SJCRH30 (cell line): ENCODE measurements at places on chromosomes 7 and 10.

GRCh38 chr10:124306922-124307371 lies 111.8 kb downstream of the OAT start:
- no peak for DNase-seq
- no peak overlapping the region for H3K27ac ChIP-seq
- H3K27me3 ChIP-seq: no peaks in the 10 kb centered on the region
- no peaks in the 10 kb centered on the region for H3K4me1 ChIP-seq
- H3K36me3 ChIP-seq: no peaks in the 10 kb centered on the region

GRCh38 chr7:44196450-44196872 lies 4.3 kb upstream of the YKT6 start:
- no peaks in the 10 kb centered on the region for H3K36me3 ChIP-seq
- peaks cover 11% of the 10 kb centered on the region for H3K4me1 ChIP-seq
- H3K27ac ChIP-seq: no peak overlapping the region
- H3K27me3 ChIP-seq: no peaks in the 10 kb centered on the region
- no peak overlapping the region for H3K4me3 ChIP-seq
- peak; percentile 60 for DNase-seq

- no peak within 1 kb of the TSS for H3K27ac ChIP-seq
- H3K4me1 ChIP-seq: no peaks in the 10 kb centered on the region
- no peak within 1 kb of the TSS for H3K4me3 ChIP-seq
- H3K36me3 ChIP-seq: no peaks in the 10 kb centered on the region
- DNase-seq: no peak
Measured at GRCh38 chr10:15719899-15720634, at the start of gene ITGA8. Gene ITGA8, minus strand, starts transcription at chr10:15719922. Its CDS starts 151 bp downstream, at chr10:15719771.

GRCh38 chr10:10911471-10911921 lies 106.2 kb upstream of the CELF2 start:
- peak overlapping the region; percentile 11; the same call in 1 of the 2 replicates for H3K27ac ChIP-seq
- DNase-seq: peak; percentile 83
- no peaks in the 10 kb centered on the region for H3K36me3 ChIP-seq
- no peaks in the 10 kb centered on the region for H3K27me3 ChIP-seq
- no peaks in the 10 kb centered on the region; the same call in 1 of the 2 replicates for H3K4me1 ChIP-seq

DNA sequence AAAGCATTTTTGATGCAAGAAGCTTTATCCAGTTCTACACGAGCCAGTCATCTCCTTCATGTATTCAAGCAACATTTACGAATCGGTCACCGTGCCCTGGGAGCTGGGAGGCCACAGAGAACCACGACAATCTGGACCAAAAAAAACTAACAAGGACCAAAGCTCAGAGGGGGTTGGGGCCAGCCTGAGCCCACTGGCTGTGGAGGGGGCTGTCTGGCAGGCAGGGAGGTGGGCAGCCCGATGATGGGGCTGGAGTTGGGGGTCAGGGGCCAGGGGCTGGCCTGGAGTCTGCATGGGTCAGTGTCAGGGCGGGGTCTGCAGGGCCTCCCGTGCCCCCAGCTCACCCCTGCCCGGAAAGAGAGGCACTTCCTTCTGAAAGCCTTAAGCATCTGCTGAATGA lies 12.5 kb upstream of the GRIFIN start:
- peaks cover 28% of the 10 kb centered on the region for H3K4me1 ChIP-seq
- H3K27ac ChIP-seq: no peak overlapping the region
- H3K27me3 ChIP-seq: no peaks in the 10 kb centered on the region
- H3K36me3 ChIP-seq: no peaks in the 10 kb centered on the region

DNA sequence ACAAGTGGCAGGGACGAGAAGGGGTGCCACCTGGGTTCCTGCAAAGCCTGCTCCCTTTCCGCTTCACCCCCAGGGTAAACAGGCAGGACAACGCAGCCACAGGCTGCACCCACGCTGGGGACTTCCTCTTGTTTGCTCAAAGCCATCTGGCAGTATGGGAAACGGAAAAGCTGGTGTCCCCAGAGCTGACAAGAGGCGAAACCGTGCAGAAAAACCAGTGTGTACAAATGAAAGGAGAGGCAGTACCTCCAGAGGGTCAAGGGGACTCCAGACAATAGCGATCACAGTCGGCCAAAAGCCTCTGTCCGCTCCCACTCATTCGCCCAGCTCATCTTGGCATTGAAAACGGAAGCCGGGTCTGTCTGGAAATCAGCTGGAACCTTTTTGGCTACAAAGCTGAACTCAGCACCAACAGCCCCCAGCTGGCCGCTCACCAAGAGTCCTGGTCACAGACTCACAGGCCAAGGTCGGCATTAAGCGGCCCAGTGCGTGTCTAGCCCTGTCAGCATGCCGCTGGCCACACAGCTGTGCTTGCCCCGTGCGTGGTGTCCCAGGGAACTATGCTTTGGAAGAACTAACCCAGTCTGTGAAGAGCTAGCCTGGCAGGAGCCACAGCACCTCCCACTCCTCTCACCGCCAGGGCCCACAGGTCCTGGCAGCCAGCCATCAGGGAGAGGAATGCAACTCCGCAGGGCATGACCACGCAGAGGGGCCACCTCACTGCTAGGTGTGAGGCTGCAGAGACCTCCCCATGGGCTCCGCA lies 10.4 kb downstream of the TNS3 start:
- no peaks in the 10 kb centered on the region for H3K36me3 ChIP-seq
- DNase-seq: peak; percentile 89
- peak overlapping the region; percentile 45 for H3K4me3 ChIP-seq
- H3K27me3 ChIP-seq: no peaks in the 10 kb centered on the region
- peak overlapping the region; percentile 47 for H3K27ac ChIP-seq
- H3K4me1 ChIP-seq: peaks cover 22% of the 10 kb centered on the region

GRCh38 chr7:151489498-151489897 lies 30.2 kb downstream of the RHEB start:
- no peak overlapping the region for H3K27ac ChIP-seq
- DNase-seq: no peak
- no peak overlapping the region for H3K4me3 ChIP-seq
- no peaks in the 10 kb centered on the region; the same call in 1 of the 2 replicates for H3K4me1 ChIP-seq
- H3K36me3 ChIP-seq: peaks cover 49% of the 10 kb centered on the region

DNA sequence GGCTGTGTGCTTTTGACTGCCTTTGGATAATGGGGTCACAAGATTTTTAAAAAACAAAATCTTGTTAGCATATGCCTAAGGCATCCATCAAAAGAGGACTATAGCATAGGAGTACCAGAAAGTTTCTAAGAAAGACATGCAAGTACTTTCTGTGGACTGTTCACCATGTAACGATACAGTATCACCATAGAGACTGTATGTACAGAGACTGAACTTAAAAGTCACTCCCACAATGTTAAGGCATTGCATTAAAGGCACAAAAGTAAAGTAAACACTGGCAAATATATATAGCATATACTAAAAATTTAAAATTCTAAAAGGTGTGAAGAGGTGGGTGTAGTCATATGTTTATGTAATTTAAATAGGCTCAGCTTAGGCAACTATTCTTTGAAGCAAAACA lies 190.9 kb downstream of the IMMP2L start:
- no peak overlapping the region for H3K4me3 ChIP-seq
- no peak for DNase-seq
- peaks cover 7% of the 10 kb centered on the region; the same call in 1 of the 2 replicates for H3K4me1 ChIP-seq
- H3K27ac ChIP-seq: no peak overlapping the region
- H3K27me3 ChIP-seq: no peaks in the 10 kb centered on the region
- no peaks in the 10 kb centered on the region for H3K36me3 ChIP-seq
